ENCODE measurements at places on chromosomes 12 and 14.

DNA sequence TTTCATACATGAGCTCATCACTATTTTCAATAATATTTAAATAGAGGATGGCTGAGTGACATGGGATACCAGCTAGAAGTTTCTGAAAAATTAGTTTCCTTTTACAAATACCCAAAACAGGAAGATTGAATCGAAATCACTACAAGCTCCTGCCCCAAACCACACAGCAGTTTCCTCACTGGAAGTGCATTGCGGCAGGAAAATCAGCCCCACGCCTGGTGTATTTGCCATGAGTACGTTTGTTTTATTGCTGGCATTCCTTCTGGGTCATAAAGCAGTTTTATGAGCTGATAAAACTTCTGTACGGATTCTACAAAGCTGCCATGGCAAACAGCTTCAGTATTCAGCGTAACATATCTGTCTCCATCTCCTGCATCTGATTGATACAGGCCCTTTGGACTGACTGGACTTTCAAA lies 23.7 kb downstream of the CDC42BPB start:
- peaks cover 34% of the 10 kb centered on the region for H3K4me1 ChIP-seq
- H3K4me3 ChIP-seq = no peak overlapping the region
- no peaks in the 10 kb centered on the region for H3K36me3 ChIP-seq
- H3K27me3 ChIP-seq = no peaks in the 10 kb centered on the region
- no peak overlapping the region for H3K27ac ChIP-seq

DNA sequence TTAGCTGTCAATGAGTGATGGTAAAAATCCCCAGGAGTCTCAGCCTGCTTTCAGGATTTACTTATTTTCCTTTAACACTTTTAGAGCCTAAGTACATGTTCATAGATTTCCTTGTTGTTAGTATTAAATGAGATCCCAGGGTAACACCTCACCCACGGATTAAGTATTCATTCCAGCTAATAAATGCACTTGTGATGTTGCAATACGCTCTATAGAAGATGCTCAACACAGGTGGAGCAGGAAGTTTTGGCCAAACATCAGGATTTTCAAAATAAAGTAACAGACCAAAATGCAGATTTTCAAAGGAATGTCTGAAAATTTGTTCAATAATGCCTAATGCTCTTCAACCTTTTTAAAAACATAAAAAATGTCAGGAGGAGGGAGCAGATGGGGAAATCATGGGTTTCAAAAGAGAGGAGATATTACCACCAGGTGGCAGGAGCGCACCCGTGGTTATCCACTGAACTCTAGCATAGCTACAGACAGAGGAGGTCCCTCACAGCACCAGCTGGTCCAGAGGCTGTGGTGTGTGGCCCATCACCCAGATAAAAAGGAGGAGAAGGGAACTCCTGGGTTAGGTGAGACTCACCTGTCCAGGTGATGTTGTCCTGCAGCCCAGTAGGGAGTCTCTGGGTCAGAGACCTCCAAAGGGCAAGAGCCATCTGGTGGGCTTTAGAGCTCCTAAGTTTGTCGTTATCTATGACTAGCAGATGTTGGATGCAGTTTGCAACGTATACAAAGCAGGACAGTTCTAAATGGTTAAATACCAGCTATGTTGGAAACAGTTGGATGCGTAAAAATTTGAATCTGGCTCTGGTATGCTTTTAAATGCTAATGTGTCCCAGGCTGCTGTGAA lies 1158.4 kb upstream of the TMEM132C start:
- no peaks in the 10 kb centered on the region for H3K4me1 ChIP-seq
- no peaks in the 10 kb centered on the region for H3K27me3 ChIP-seq
- H3K4me3 ChIP-seq = no peak overlapping the region
- peak; percentile 79 for DNase-seq

DNA sequence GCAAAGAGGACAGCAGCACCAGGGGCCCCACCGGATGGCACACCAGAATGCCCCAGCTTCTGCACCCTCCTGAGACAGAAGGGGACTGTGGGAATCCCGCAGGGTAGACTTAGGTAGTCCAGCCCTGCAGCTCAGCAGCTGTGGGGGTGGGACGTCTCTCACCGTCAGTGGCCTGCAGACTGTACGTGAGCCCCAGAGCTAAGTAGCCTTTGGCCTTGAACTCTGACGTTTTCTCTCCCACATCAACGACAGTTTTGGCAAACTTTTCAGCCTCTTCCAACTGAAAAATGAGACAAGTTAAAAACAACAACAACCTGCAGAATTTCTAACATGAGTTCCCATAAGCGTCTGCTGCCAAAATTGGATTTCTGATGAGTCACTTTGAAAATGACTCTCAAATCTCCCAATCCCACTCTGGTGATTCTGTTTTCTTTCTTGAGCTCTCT lies 161.4 kb downstream of the TTC7B start:
- peak overlapping the region; percentile 31 for H3K27ac ChIP-seq
- peaks cover 31% of the 10 kb centered on the region for H3K36me3 ChIP-seq
- no peak for DNase-seq
- H3K4me1 ChIP-seq = peaks cover 30% of the 10 kb centered on the region

DNA sequence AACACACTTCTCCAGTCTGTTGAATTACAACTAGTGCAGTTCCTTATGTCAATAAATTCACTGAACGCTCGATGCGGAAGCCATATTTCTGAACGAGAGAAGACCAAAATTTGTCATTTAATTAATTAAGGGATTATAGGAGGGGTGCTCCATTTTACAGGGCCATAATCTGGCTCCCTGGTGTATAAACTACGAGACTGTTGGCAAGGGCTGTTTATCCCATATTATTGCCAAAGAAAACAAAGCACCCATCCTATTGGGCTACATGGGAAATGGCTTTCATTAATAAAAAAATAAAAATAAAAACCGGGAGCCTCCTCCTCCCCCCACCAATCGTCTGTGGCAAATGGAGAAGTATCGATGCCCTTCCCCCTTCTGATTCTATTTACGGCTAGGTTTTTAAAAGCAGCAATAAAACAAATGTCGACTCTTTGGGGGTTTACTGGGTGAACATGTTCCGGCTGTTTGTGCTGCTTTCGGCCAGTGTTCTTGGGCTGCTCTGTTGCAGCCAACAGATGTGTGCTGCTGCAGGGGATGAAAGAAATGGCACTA lies 24.8 kb downstream of the ATF7 start:
- H3K36me3 ChIP-seq = peaks cover 14% of the 10 kb centered on the region
- no peak overlapping the region for H3K27ac ChIP-seq
- no peak for DNase-seq
- no peaks in the 10 kb centered on the region for H3K27me3 ChIP-seq

DNA sequence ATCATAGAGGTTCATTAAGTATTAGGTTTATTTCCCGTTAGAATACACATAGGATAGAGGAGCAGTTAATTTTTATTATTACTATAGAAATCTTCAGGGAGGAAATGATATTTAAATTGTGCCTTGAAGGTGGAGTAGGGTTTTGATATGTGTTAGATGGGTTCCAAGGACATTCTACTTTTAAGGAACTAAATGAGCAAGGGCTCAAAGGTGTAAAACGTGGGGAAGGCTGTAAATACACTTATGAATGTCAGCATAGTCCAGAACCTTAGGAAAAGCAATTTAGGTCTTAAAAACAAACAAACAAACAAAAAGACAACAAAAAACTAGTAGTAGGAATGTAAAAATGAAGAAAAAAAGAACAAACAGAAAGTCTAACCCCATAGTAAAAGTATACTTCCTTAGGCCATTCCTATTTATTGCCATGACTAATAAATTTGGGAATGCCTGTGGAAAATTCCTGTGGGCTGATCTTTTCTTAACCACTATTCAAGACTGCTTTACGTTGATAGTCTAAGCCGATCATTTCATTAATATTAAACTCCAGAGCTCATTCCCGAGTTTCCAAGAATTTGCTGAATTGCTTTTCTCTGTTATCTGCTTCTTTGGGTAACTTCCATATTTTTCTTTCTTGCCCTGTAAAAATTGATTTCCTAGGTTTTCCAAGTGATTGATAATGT lies 180.3 kb downstream of the RAD51B start:
- H3K36me3 ChIP-seq = no peaks in the 10 kb centered on the region
- H3K4me1 ChIP-seq = peaks cover 9% of the 10 kb centered on the region
- peak; percentile 65 for DNase-seq
- H3K27ac ChIP-seq = no peak overlapping the region

DNA sequence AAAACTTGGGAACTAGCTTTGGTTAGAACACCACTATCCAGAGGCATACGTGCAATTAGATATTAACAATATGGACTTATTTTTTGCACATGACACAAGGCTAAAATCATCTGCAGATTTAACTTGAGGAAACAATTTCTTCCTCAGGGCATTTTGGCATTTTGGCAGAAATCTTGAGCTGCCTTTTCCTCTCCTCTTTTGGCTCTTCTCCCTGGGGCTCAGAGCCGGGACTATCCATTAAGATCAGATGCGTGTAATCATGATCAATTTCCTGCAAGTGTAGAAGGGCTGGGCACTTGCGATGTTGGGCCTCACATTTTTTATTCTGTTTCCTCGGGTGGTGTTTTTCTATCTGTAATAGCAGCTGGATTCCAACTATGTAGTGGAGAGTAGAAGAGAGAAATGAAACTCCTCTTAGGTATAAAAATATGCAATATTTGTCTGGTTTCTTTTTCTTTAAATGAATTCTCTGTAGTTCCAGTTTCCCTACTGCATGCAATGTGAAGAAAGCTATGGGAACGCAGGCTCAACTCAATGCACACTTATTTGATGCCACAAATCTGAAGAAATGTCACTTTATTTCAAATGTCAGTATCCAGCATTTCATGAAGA lies 1010.8 kb downstream of the FLRT2 start:
- H3K27me3 ChIP-seq = no peaks in the 10 kb centered on the region
- no peak overlapping the region for H3K27ac ChIP-seq
- no peak overlapping the region for H3K4me3 ChIP-seq
- no peak for DNase-seq
- H3K36me3 ChIP-seq = no peaks in the 10 kb centered on the region
- no peaks in the 10 kb centered on the region for H3K4me1 ChIP-seq

DNA sequence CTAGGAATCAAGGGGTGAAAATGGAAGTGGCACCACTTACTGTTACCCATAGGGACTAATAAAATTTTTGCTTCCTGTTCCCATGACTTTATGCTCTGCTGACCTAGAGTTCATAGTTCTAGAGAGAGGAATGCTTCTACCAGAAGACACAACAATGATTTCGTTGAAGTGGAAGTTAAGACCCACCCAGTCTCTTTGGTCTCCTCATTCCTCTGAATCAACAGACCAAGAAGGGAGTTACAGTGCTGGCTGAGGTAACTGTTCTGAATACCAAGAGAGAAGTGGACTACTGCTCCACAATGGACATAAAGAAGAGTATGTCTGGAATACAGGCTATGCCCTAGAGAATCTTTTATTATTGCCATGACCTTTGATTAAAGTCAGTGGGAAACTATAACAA lies 23.5 kb upstream of the DYRK2 start:
- H3K4me1 ChIP-seq = no peaks in the 10 kb centered on the region
- H3K27ac ChIP-seq = no peak overlapping the region
- H3K36me3 ChIP-seq = no peaks in the 10 kb centered on the region
- H3K4me3 ChIP-seq = no peak overlapping the region

DNA sequence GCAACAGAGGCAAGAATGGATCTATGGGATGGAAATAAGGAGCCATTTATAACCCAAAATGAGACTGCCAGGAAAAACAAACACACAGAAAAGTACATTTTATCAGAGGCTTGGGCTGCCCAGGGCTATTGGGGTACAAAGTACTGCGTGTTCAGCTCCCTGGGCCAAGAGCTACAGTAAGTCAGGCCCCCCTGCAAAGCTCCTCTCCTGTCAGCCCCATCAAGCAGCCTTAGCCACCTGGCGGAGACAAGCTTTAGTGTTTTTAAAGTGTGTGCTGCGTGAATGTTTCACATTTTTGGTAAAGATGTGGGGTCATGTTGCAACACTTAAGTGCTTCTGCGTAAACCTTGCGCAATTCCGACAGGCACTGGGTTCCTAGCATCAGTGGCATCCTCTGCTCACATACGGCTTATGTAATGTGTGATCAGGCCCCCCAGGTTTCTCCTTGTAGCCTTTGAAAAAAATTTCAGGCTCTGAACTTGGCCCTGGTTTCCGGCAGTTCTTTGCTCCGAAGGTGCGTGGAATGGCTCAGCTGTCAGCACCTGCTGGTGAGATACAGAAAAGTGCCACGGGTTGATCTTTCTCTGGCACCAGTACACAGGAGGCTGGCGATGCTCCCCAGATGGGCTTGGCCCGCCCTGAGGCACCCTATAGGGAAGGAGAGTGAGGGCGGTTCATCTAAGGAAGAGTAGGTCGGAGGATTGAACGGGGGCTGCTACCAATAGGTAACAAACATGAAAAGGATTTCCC lies 198.7 kb upstream of the EEA1 start:
- DNase-seq = peak; percentile 65
- peaks cover 11% of the 10 kb centered on the region for H3K4me1 ChIP-seq
- no peaks in the 10 kb centered on the region for H3K27me3 ChIP-seq
- H3K27ac ChIP-seq = peak overlapping the region; percentile 69

DNA sequence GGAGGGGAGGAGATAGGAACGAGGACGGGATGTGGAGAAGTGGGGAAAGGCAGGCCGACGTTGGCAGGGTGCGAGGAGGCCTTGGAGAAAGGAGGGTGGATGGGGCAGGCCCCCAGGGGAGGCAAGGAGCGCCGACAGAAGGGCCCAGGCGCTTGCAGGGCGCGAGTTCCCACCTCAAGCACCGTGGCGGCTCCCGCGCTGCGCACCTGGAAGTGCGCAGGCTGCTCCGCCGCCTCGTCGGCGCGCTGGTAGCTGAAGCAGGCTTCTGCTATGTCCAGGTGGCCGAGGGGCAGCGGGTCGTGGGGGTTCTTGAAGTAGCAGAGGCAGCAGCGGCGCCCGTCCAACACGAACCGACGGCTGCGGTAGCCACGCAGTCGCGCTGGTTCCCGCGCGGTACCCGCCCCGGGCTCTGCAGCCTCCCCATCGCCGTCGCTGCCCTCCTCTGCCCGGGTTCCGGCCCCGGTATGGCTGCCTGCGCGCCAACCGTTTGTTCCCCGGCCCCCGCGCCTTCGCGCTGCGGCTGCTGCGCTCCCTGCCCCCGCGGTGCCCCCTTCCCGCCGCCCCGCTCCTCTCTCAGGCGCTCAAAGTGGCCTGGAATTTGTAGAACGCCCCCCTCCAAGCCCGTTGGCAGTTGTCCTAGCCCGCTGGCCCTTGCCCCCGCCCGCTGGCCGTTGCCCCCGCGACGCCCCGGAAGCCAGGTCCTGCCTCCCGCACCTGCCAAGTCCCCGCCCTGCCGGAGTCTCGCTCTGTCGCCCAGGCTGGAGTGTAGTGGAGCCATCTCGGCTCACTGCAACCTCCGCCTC lies 1.1 kb upstream of the ACTR6 start:
- peak overlapping the region; percentile 81 for H3K4me3 ChIP-seq
- peaks cover 47% of the 10 kb centered on the region for H3K4me1 ChIP-seq
- H3K27me3 ChIP-seq = no peaks in the 10 kb centered on the region
- H3K27ac ChIP-seq = peak overlapping the region; percentile 84
- DNase-seq = peak; percentile 84

GRCh38 chr12:24911271-24911791 lies 37.6 kb downstream of the BCAT1 start:
- no peaks in the 10 kb centered on the region for H3K36me3 ChIP-seq
- no peak for DNase-seq
- no peak overlapping the region for H3K27ac ChIP-seq
- no peaks in the 10 kb centered on the region for H3K4me1 ChIP-seq
- H3K4me3 ChIP-seq = no peak overlapping the region
- H3K27me3 ChIP-seq = no peaks in the 10 kb centered on the region

DNA sequence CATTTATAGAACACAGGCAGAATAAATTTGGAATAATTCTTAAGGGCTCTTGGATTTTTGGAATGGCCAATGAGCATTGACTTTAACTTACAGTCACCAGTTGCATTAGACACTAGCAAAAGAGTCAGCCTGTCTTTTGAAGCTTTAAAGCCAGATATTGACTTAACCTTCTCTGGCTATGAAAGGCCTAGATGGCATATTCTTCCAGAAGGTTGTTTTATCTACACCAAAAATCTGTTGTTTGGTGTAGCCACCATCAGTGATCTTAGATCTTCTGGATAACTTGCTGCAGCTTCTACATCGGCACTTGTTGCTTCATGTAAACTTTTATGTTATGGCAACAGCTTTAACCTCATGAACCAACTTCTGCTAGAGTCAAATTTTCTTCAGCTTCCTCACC lies 10.4 kb downstream of the PCNX1 start:
- no peaks in the 10 kb centered on the region for H3K4me1 ChIP-seq
- no peaks in the 10 kb centered on the region for H3K27me3 ChIP-seq

Data from stomach (tissue), 19 donors.